Bone marrow (tissue), 2 donors: ENCODE measurements at places on chromosomes 16 and 17.

GRCh38 chr16:30032083-30032819 lies 1.2 kb upstream of the TLCD3B start:
- peak; percentile 12 for DNase-seq

- DNase-seq = no peak
These were observed 5.8 kb downstream of the GPRC5C start for GRCh38 chr17:74437702-74438101.

DNA sequence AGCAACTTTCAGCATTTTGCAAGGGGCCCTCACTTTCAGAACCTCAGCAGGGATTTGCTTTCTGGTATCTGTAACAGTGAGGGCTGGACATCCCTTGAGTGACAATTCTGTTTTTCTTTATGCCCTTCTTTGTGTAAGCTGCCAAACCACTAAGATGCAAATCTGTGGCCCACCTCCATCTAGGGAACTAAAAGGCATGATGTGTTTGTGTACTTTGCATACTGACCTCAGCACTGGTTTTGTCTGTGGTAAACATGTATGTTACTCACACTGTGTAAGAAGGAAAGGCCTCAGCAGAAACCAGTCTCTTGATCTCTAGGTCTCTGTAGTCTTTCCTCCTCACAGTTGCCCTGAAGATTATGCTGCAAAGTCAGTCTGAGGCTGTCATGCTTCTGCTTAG lies 396.6 kb upstream of the DYNLRB2 start:
- DNase-seq = no peak

DNA sequence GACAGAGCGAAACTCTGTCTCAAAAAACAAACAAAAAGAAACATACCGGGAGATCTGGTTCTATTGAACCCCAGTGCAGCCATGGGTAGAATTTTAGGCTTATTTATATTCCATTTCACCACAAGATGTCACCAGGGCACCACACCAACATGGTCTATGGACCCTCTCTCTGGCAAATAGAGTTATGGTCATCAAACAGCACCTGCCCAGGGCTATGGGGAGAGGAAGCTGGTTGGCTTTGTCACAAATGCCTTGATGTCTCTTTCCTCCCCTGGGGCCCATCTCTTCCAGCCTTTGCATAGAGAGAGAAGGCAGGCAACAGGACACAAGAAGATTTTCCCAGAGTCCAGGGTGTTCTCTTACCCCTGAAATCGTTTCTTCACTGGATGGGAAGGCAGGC lies 128.4 kb downstream of the WWOX start:
- no peak for DNase-seq

DNA sequence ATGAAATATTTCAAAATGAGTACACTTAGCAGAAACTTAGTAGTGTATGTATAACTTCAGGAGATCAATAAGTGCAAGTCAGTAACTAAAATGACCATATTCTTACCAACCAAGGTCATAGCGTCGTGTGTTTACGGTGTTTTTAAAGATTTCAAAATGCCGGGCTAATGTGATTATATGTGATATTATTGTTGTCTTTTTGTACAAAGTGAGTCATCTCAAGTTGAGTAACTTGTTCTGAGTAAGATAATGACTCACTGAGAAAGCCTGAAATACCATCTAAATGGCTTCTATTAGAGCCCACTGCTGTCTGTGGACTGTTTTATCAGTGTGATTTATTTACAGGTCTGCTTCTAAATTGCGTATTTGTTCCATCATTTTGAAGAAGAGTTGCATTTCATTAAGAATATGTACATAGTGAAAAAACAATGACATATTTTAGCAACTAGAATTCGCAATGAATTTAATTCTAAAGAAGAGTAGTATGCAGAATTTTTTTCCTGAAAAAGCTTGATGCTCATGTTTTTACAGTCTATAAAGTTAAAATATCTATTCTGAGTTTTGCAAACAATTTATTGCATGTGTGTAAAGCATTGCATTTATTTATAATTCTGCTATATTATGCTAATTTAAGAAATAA lies 12.7 kb downstream of the KRT12 start:
- no peak for DNase-seq

DNA sequence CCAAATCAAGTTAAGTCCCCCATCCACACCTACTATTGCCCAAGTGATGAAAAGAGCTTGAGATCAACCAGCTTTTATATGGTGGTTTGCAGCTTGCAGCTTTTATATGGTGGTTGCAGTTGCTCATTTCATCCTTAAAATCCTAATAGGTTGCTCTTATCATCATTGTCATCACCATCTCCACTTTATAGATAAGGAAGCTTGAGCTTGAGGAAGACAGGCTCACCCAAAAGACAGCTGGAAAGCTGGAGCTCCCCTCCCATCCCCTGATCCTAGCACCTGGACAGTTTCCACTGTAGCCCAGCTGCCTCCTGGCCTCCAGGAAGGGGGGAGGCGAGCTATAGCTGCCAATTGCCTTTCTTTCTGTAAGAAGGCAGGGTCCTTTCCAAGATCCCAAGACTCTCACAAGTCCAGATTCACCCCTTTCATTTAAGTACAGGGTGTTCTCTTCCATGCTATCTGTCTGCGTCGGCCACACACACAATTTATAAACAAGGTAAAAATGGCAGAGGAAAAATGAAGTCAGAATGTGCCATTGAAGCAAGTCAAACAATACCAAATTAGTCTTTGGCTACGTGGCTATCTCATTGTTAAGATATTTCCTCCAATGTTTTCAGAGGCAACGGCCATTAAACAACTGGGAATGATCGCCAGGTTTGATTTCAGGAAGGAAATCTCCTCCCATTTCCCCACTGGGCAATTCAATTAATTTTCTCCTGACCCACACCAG lies 63.3 kb downstream of the PECAM1 start:
- DNase-seq = no peak

- DNase-seq = no peak
These were observed 152.6 kb downstream of the CMIP start for GRCh38 chr16:81597079-81597658.

DNA sequence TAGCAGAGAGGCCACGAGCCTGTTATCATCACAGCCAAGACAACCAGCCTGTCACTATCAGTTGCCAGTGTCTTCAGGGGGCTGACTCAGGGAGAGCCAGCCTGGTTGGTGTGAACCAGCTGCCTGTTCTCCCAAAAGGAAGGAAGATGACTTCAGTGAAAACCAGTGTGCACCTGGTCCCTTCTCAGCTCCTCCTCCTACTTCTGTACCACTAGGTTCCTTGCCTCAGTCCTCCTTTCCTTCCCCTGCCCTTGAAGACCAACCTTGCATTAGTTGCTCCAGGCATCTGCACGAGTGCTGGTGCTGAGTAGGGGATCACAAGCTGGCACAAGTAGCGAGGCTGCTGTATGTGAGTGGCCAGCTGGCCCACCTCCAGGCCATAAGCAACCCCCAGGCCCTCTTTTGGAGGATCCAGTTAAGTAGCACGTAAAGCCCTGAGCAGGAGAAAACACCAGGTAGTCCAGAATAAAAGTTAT lies 8.5 kb downstream of the TUBG1 start:
- DNase-seq = no peak

GRCh38 chr17:7238420-7239090 lies 702 bp downstream of the PHF23 start:
- DNase-seq = no peak

- peak; percentile 33 for DNase-seq
These were observed 55.4 kb upstream of the SLC25A19 start for GRCh38 chr17:75344666-75345065.

DNA sequence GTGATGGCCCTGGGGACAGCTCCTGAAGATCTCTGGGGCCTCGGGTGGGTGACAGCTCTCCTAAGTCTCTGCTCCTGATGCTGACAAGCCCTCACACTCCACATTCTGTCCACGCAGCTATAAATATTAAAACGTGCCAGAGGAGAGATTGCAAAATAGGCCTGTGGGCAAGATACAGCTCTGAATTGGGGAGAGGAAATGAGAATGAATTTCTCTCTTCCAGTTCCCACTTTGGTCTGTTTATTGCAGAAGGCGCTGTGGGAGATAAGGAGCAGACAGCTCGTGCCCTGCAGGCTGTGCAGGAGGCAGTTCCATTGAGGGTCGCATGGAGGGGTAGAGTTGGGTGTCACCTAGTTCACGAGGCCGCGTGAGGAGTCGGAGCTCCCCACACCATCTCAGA lies 87.5 kb upstream of the SDK2 start:
- no peak for DNase-seq

GRCh38 chr17:17935321-17936271 lies 36.6 kb downstream of the TOM1L2 start:
- DNase-seq = peak; percentile 11

DNA sequence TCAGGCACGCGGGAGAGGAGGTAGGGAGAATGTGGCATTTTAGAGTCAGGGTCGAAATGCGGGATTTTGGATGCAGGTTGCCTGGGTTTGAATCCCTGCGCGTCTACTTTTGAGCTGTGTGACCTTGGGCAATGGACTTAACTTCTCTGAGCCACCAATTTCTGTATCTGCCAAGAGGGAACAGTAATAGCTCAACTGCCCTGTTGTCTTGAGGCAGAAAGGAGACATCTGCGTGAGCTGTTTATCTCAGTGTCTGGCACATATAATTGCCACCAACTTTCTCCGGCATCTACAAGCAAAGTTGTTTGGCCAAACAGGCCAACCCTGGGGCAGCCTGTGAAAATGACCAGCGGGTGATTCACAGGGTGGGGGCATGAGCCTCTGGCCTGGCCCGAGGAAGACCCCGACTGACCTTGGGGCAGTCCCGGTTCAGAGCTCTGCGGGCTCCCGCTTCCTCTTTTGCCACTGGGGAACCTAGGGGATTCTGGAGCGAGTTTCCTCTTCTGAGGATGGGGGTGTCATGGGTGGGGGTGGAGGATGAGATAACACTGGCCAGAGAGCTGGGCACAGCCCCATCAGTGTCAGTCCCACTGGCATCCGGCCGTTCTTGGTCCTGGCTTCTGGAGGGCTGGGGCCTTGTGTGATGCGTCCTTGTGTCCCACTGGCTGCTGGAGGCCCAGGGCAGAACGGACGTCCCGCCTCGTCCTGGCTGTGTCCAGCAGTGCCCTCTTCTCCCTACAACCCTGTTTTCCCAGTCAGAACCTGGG lies 1.3 kb downstream of the SNN start:
- DNase-seq = no peak
